ENCODE measurements at places on chromosomes 11 and 22.
A peak's percentile ranks its signal among the peaks of the same experiment; 100 is the strongest.

DNA sequence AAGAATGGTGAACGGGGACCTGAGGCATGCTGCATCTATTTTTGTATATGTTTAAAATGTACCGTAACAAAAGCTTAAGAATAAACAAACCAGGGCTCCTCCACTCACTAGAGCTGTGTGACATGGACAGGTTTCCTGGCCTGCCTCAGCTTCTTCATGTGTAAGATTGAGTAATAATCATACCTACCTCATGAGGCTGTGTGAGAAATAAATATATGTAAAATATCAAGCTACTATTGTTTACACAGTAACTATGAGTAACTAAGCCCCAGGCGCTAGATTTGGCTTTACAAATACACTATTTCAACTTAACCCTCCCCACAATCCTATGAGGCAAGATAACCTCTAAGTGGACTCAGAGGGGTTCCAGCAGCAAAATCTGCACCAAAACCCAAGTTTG lies 66.4 kb downstream of the SMCO4 start:
- no peak for DNase-seq

- peak; percentile 5 for DNase-seq
These were observed 44.6 kb downstream of the COPB1 start for GRCh38 chr11:14454861-14455632.

- DNase-seq, result no peak
These were observed 92.8 kb downstream of the TEAD1 start for GRCh38 chr11:12767027-12767426.

- no peak for DNase-seq
These were observed 236.6 kb downstream of the GRIK4 start for GRCh38 chr11:120747850-120748814.

DNA sequence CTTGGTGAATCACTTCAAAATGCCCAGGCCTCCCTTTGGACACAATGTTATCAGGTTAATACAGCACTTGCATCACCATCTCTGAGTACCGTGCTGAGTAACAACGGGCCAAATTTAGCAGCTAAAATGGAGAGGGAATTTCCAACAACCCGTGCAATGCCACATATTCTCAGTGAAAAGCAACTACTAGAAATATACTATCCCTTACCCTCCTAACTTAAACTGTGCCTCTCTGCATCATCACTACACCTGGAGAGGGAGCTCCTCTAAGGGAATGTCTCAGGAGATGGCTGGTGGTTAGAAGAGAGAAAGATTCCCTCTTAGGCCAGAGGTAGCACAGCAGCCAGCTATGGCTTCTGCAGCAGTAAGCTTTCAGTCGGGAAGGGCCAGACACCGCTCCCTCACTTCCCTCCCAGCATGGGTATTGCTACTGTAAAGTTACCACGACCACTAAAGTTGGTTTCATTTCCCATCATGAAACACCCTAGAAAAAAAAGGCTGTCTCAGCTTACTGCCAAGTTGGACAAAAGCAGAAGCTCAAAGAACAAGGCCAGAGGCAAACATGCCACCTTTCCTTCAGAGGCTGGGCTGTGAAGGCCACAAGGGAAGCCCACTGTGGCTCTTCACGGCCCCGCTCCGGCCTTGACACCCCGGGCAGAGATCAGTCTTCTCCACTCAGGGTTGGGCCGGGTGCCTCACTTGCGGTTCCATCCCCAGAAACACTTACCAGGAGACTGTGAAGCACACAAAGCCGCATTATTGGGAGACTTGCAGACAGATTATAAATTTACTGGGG lies 3.9 kb downstream of the MAML2 start:
- DNase-seq, result peak; percentile 73

GRCh38 chr11:94550513-94550912 lies 6.8 kb downstream of the FUT4 start:
- DNase-seq, result no peak

DNA sequence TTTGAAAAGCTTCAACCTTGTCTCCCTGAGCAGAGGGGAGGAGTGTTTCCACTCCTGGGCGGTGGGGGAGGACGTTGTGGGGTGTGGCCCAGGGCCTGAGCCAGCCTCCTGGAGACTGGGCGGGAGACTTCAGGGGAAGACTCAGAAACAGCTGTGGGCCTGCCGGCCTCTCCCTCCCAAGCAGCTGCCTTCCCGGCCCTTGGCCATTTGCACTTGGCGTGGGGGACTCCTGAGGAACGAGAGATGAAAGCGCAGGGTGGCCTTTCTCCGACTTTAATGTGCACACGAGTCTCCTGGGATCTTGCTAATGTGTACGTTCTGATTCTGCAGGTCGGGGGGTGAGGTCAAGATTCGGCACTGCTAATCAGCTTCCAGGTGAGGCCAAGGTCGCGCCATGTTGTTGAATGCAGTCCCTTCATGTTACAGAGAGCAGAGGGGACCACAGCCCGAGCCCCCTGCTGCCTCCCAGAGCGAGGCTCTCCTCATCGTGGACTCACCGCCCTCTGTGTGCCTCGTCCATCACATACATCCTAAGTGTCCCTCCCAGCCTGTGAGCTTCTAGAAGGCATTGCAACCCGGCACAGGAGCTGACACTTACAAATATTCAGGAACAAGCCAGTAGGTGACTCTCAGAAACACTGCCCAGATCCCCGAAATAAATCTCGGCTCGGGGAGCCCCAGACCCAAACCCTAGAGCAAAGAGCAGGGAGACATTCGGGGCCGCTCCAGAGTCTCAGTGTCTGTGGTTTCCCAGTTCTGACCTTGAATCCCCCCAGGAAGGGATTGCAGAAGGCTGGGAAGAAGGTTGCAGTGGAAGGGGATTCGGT lies 7.7 kb downstream of the LIF start:
- peak; percentile 92 for DNase-seq

- DNase-seq, result no peak
These were observed 36.5 kb upstream of the DNAJB13 start for GRCh38 chr11:73914284-73914683.

DNA sequence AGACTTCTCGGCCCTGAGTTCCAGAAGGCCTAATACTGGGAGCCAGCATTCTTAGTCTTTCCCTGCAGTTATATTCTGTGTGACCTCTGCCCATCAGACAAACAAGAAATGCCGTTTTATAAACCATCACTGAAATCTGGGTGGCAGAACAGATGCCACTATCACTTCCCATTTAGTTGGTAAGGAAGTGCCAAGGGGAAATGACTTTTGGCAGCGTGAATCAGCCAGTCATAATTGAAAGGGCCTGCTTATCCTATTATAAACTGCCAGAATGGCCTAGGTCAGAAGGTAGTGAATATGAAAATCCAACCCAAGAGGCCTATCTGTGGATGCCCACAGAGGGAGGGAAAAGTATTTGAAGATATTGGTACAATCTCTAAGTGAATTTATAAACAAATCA lies 646.8 kb upstream of the CCDC90B start:
- no peak for DNase-seq

DNA sequence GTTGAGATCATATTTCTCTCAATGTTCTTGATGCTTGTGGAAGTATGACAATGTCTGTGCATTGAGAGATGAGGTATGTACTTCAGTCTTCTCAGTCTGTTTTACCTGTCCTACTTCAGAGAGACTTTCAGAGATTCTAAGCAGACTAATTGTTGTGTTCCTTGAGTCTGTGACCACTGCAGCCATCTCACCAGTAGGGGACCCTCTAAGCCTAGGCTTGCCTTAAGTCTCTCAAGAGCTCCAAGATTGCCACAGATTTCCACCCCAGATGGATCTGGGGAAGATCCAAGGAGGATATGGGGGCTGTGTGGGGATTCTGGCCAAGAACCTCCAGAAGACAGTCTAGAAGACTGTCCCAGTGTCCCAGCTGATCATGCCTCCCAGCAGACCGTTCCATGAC lies 179.9 kb upstream of the PLET1 start:
- DNase-seq, result no peak

DNA sequence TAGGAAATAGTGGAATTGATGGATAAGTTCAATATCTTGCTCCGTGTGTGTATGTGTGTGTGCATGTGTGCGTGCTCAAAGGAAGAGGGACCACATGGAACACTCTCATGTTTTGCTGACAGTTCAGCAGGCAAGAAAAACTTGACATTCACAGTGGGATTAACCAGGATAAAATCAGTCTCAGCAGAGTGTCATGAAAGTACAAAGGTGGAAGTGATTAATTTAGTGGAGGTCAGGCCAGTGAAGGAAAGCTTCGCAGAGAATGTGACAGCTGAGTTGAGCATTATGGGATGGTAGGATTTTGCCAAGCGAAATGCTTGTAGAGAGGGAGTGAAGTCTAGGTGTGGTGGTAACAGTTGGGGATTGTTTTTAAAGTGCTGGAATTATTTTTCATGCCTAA lies 15.7 kb upstream of the FBXO3 start:
- no peak for DNase-seq

- DNase-seq, result no peak
These were observed 481.8 kb downstream of the BRD1 start for GRCh38 chr22:49345896-49346295.

GRCh38 chr11:14446701-14447169 lies 52.9 kb downstream of the COPB1 start:
- DNase-seq, result peak; percentile 15

GRCh38 chr22:44740307-44740706 lies 12.1 kb upstream of the ARHGAP8 start:
- DNase-seq, result no peak

- no peak for DNase-seq
These were observed 553.6 kb downstream of the NTM start for GRCh38 chr11:131924001-131924400.

GRCh38 chr11:120563703-120564572 lies 52.4 kb downstream of the GRIK4 start:
- no peak for DNase-seq

DNA sequence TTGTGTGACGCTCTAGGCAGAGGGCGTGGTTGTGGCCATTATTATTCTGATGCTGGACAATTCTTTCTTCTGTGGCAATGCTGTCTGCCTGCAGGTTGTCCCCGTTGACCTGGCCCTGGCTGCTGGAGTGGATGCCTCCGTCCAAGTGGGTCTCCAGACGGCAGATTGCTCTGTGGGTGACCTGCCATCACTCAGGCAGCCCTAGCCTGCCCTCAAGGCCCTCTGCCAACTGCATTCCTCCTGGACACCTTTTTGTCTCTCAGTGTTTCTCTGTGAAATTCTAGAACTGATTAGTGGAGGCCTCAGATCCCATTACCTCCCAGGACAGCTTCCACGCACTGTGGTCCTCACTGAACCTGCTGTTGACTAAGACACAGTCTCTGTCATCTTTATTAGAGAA lies 86.7 kb downstream of the TBC1D22A start:
- DNase-seq, result no peak

DNA sequence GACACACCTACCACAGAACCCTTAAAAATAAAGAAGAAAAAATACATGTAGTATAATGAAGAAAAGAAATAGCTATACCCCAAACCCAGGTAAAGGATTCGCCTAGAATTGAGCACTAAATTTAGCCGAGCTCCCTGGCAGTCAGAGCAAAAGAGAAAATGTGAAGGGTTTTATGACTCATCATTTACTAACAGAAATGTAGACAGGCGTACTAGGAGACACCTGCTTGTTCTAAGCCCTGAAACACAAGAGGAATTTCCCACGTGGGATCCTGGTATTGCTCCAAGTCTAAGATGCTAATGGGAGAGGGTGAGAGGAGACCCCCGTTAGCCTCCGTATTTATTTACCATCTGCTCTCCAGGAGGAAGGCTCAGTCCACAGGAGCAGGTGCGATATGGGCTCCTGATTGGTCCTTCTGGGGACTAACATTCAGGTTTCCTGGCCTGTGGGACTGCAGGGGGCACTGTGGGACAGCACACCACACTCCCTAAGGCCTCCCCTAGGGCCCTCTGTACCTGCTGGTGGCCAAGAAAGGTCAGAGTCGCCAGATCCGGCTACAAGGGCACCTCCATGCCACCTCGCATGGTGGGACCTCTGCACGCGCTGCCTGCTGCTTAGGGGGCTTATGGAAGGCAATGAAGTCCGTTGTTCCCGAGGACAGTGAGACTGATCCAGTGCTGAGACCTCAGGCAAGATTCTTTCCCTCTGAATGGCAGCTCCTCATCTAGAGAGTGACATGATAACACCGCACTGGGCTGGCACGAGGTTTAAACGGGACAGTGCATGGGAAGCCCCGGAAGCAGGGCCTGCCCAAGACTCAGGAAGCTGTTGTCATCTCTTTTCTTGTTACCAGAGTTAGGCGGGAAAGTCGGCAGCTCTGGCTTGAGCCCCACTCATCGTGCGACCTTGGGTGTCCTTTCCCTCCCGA lies 25.8 kb downstream of the KCNC1 start:
- DNase-seq, result peak; percentile 55

DNA sequence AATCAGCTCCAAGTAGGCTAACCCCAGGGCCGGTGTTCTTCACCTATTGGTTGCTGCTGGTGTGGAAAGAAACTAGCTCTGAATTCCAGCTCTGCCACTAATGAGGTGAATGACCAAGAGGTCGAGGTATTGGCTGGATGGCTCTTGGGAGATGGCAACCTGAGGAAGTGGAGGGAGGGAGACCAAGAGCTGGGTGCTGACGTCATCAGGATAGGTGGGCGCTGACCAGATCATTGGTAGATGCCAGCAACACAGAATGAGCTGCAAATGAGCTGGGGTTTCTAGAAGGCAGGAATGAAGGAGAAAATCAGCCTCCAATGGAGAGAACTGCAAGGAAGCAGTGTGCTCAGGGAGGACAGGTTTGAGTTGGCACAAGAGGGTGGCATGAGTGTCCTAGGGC lies 14.7 kb upstream of the CSF2RB start:
- no peak for DNase-seq

DNA sequence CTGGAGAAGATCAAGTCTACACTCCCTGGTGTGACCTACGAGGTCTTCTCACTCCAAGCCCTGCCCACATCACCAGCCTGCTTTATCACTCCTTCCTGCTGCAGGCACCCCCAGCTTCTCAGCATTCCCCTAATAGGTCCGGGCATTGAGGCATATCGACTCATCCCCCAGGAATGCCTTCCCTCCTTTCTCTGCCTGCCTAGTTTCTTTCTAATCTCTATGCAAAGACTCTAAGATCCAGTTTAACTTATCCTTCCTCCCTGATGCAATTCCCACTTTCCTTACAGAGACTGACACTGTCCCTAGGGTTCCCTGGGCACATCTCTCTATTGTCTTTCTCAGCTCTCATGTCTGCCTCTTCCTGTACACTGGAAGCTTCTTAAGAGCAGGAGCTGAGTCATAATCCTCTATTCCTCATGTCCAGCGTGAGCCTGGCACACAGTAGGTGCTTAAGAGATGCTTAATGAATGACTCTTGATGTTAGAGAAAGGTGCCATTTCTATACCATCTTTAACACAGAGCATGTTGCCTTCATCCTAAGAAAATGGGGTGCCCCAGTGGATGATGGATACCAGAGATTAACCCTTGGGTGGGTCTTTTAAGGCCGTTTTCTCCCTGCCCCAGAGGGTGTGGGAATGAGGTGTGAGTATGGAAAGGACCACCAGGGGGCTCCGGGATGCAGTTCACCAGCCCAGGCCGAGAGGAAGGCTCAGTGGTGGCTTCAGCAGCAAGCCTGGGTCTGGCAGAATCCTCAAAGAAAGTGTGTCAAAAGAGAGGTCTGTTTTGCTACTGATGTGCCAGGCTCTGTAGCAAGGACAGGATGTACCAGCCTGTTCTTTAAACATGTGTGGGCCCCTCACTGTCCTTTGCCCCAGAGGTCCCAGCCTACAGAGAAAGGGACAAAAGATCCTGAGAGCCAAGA lies 34.7 kb downstream of the PARVA start:
- peak; percentile 90 for DNase-seq

DNA sequence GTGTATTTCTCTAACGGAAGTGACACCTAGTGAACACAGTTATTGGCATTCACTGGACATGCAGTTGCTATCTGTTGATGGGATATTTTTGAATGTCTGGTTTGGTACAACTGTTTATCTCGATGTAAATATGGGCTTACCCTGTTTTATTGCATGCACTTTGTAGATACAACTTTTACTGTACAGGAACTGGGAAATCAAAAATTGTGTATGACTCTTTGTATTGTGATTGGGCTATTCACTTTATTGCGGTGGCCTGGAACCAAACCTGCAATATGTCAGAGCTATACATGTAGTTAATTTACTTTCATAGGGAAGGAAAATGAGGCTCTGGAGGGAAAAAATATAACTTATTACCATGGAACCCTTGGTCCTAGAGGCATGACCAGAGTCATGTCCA lies 380.7 kb upstream of the KIRREL3 start:
- DNase-seq, result no peak
